ENCODE measurements at places on chromosomes 7 and 10.

GRCh38 chr7:54882694-54883093, 123.7 kb upstream of the SEC61G start:
- no peak for DNase-seq

DNA sequence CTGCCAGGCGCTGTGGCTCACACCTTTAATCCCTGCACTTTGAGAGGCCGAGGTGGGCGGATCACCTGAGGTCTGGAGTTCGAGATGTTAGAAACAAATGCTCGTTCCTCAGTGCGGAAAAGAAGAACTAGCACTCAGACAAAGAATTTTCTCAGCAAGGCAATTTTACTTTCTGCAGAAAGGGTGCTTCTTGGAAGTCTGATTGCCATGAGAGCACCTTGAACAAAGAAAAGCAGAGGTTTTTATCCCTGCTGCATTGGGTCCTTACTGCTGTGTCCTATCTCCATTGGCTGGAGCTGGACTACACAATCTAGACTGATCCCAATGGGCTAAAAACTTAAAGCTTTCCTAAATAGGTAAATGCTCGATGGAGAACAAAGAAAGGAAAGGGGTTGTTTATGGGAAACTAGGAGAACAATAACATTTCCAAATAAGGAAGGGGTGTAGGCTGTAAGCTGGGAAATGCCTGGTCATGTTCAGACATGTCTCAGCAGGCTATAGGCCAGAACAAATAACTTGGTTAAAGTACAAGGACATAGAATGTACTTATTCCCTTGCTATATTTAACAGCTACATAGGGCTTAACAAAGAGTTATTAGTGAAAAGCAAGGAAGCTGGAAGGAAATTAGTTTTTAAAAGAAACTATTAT, 26.1 kb upstream of the ACTR3B start:
- DNase-seq, result no peak

- DNase-seq, result no peak
Observed at GRCh38 chr7:150408393-150409299, 29.5 kb downstream of the ZNF775 start.

DNA sequence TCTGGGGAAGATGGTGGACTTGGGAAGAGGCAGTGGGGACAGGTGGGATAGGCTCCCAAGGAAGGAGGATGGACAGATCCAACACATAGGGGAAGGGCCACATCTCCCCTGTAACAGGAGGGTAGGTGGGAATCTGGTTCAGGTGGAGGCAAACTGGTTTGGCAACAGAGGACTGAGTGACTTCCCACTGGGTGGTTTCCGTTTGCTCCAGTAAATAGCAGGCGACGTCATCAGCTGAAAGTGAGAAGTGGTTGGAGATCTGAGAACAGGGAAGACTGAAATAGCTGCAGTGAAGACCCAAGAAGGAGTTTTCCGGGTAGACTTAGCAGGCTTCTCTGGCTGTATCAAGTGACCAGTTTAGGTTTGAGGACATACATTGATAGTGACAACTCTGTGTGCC, 504.4 kb downstream of the GALNT17 start:
- DNase-seq, result no peak
